ENCODE measurements at places on chromosomes 6 and 20.

DNA sequence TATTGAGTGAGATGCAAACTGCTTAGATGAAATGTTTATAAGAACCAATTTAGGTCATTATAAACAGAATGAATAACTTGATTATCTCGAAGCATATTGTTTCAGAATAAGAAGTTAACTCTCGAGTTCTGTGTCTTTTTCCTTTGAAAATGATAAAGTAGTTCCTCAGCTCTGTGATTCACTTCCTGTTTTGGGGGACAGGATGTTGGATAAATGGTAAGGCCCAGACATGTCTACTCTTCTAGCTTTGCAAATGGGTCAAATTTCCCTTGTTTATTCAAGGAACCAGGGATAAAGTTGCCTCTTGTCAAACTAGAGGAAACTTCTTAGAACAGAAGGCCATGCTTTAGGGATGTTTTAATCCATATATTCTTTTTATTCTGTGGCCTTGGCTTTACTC lies 246.9 kb downstream of the SOX4 start:
- DNase-seq: no peak

- DNase-seq: no peak
These were observed 14.0 kb upstream of the LOC128125822 start for GRCh38 chr6:63558278-63558677.

DNA sequence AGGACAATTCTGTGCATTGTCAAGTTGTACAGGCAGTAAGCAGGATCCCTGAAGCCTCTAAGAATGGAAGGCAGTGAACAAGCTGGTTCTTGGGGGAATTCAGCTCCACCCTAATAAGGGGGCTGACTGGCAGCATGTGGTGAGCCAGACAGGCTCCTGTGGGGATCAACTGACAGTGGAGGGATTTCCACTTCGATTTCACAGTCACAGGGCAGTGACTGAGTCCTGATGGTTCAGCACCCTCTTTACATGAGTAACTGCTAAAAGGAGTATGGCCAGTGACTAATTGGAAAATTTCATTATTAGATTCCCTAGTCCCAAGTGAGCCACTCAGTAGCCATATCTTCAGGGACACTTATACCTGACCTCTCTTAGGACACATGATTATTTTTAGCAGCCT lies 78.4 kb downstream of the NDUFAF5 start:
- DNase-seq: no peak

GRCh38 chr6:145809785-145810184 lies 4.8 kb downstream of the FBXO30 start:
- DNase-seq: no peak

GRCh38 chr6:157392927-157393668 lies 12.1 kb downstream of the ZDHHC14 start:
- DNase-seq: no peak

DNA sequence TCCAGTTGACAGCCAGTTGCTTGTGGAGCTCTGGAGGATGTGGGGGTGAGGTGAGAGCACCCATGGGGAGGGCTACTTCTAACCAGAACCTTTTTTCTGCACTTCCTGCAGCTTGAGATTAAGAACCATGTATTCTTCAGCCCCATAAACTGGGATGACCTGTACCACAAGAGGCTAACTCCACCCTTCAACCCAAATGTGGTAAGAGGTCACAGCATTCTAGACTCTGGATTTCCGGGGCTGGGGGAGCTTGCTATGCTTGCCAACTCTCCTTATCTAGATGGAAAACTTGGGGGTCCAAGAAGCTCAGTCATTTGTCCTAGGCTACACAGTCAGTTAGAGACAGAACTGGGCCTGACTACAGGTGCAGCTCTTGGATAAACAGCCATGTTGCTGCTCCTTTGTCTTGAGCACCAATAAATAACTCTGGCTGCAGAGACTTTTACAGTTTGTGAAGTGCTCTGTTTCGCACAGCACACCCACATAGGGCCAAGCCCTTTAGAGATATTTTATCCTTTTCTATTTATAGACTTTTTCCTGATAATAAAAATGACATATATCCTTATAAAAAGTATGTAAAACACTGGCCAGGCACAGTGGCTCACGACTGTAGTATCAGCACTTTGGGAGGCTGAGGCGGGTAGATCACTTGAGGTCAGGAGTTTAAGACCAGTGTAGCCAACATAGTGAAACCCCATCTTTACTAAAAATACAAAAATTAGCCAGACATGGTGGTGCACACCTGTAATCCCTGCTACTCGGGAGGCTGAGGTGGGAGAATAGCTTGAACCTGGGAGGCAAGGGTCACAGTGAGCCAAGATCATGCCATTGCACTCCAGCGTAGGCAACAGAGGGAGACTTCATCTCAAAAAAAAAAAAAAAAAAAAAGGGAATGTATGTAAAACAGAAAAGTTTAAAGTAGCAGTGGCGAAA lies 10.6 kb upstream of the IFT52 start:
- DNase-seq: no peak

- no peak for DNase-seq
These were observed 34.2 kb downstream of the NHSL1 start for GRCh38 chr6:138465007-138465645.

DNA sequence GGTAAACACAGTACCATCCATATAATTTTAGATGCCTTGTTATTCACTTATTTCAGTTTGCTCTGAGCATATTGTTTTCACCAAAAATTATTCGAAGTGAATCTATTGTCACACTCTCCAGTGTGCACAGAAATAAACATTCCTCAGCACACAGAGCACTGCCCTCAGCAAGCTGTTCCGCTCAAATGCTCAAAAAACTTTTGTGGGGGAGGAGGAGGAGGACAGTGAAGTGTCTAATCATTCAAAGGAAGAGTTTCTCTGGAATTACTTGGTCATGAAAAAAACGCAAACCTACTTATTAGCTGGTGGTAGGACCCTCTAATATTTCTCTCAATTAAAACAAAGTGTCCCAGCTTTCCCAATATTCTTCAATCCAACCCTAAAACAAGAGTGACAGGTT lies 88.3 kb downstream of the DTNBP1 start:
- DNase-seq: peak; percentile 42

DNA sequence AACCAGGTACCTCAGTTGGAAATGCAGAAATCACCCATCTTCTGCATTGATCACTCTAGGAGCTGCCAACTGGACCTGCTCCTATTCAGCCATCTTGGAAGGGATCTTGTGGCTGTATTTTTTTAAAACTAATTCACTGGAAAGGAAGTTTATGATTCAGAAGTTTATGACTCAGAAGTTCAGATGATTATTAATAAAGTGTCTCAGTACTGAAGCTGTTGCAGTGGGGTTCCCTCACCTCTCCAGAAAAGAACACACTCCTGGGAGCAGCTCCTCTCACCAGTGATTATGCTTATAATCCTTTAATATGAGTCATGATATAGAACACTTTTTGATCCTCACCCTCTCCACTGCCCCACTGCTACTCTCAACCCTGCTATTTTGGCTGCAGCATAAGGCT lies 291.2 kb upstream of the HS3ST5 start:
- no peak for DNase-seq

- DNase-seq: no peak
These were observed 95.2 kb downstream of the SESN1 start for GRCh38 chr6:108999428-108999827.
